NCI-H446 treated with DMSO at 0.1 percent for 48 hours (cell line): ENCODE measurements at places on chromosomes 5 and 9.

GRCh38 chr9:125743682-125744428, 3.3 kb upstream of the PBX3 start:
- no peak for DNase-seq

DNA sequence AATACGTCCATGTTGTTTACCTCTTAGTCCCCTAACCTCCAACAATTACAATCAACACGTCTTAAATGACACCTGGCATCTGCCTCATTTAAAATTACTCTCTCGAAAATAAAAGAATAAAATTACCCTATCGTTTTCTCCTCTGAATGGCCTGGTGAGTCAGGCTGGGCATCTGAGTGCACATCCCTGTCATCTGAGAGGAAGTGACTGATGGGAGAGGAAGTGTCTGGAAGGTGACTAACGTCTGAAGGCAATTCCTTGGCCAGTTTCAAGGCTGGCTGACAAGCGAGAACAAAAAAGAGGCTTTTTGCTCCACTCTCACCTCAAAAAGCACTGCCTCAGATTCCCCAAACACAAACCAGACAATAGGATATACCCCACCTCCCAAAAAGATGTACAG, 57.7 kb downstream of the MAPKAP1 start:
- no peak for DNase-seq

DNA sequence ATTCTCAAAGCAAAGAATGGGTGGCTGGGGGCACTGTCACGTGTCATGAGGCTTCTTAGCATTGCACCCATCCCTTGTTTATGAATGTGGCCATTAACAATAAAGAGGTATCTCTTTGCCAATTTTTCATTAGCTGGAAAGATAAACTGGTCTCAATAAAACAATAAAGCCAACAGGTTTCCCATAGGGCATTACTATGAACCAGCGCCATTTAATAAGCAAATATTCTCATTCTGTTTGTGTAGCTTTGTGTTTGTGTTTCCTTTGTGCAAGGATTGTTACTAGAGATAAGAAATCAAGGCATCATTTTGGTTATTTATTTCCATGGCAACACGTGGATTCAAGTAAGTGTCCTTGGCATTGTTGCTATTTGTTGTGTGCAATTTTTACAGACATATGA, 37.6 kb upstream of the CAST start:
- DNase-seq, result no peak

DNA sequence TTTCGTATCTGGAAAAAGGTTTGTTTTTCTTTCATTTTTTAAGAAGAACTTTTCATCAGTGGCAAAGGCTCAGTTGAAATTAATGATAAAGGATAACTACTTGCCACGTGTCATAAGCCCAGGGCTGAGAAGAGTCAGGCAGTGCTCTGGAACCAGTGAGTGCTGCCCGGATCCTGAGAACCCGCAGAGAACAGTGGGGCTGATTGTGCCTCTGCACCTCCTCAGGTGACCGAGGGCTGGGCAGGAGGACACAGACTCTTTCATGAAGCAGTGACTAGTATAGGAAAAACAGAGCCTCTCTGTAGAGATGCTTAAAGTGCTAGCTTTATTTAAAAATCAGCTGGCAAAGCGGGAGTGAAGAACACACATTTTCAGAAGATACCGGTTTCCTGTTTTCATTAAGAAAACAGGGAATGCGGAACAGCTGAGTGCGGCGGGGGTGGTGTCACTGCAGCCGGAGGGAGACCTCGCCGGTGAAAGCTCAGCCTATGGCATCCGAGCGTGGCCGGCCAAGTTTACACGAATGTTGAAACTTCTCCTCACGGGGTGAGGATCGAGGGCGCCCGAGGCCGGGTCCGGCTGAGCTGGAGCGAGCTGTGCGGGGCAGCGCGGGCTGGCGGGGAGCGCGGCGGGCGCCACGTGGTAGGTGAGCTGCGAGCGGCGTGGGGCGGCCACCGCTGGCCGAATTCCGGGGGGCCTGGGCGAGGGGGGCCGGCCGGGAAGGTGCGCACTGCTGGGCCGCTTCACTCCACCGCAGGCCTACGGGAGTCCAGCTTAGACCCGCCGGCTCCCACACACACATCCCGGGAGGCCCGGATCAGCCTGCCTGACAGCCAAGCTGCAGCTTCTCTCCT, 134.7 kb upstream of the DMRT1 start:
- no peak for DNase-seq

DNA sequence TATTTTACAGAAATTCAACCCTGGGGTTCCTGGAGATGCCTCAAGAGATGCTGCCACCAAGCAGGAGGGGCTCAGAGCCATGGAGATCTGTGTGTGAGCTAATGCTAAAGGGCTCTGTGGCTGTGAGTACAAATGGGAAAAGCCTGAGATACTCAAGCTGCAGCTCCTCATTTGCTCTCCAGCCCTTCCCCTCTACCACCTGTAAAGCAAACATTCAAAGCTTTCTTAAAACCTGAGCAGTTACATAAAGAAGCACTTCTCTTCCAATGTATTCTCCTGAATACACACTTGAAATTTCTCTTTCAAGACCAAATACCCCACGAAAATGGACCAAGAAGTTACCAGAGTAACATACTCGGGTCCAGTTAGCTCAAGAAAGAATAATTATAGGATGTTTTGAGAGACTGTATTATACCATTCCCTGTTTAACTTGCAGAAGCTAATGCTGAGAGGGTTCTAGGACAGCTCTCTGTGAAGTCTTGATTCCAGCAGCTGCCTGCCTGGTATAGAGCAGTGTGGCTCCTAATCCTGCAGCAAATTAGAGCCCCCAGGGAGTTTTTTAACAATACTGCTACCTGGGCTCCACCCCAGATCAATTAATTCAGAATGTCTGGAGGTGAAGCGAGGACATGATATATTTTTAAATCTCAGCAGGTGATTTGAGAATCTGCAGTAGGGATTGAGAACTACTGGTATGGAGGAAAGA, 21.1 kb downstream of the RGS7BP start:
- DNase-seq, result no peak

GRCh38 chr5:172610643-172611042, 30.4 kb upstream of the NEURL1B start:
- DNase-seq, result no peak

- no peak for DNase-seq
Measured at GRCh38 chr5:93583768-93584595, 960 bp downstream of the NR2F1 start.
